Activated CD4-positive, alpha-beta T cell treated with anti-CD3 and anti-CD28 coated beads, Interleukin-2, amount 10 ng/mL, durations not matched to agents 24 days and 14 days (primary cell): ENCODE measurements at places on chromosomes 1 and 21. TPM values are rescaled to one million over a fixed set of nuclear protein-coding genes. Genes with fewer than 3 reads are reported as not detected.

- no peak for DNase-seq
Measured at GRCh38 chr1:97571760-97572159, 349.1 kb downstream of the DPYD start.

The FBXO44 gene
- total RNA-seq = 20.6 and 25.4 TPM in 2 replicates

GRCh38 chr1:5239911-5240310 is 585.5 kb downstream of the AJAP1 start:
- DNase-seq = no peak

- DNase-seq = no peak
Measured at GRCh38 chr1:6935361-6935883, 150.2 kb downstream of the CAMTA1 start.

The LRRC52 gene
- total RNA-seq = not detected in 2 replicates

DNA sequence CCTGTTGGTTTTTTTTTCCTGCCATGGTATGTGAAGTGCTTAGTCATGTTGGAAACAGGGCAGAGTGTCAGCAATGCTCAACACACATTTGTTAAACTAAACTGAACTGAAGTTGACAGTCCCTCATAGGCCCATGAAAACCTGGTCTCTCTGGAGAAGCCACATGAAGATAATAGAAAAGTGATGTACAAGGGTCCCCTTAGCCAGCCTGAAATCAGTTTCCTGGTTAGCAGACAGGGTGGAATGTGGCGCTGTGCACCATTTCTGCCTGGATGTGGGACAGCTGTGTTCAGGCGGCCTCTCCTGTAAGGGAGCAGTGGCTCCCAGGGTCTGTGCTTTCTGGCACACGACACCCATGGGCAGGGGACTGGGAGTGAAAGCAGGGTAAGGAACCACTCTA is 9.9 kb upstream of the CHI3L1 start:
- DNase-seq = no peak

DNA sequence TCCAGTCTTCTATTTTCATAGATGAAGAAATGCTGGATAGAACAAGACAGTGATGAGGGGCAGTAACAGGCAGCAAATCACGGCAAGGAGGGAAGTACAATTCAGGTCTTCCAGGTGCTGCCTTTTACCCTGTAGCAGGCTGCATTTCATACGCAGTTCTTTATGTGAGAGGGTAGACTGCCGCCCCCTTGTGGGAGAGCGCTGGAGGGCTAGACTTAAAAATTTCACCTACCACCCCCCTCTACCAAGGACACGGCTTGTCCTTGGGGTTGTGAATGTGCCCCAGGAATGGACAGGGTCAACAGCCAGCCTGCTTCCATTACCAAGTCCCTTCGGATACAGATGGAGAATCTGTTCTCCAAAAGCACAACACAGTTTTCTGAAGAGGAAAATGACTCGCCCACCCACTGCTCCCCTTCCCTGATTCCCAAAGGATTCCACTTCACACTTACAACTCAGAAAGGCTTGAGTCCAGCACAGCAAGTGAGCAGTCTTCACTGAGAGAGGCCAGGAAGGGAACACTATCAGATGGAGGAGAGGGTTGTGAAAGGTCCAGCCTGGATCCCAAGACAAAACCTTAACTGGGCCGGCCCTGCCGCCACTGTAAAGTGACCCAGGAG is 7.4 kb downstream of the WDR77 start:
- peak; percentile 87 for DNase-seq

DNA sequence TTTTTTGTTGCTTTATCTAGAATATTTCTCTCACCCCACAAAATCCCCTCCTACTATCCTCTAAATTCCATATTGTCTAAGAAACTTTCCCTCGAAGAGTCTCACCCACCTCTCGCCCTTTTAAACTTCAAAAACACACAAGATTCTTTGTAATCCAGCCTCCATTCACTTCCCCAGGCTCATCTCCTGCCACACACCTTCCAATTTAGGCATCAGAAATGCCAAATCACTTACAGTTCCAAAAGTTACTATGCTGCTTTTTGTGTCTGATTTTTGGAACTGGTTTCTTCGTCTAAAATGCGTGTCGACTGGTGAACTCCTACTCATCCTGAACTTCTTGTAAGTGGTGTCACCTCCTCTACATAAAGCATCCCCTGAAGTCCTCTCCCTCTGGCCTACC is 482.4 kb upstream of the CAMK1G start:
- no peak for DNase-seq

The NR5A2 gene
- not detected in 2 replicates for total RNA-seq

The TAL1 gene
- not detected in 2 replicates for total RNA-seq

GRCh38 chr1:8560611-8561544 is 243.0 kb downstream of the SLC45A1 start:
- DNase-seq = peak; percentile 78

- no peak for DNase-seq
Measured at GRCh38 chr1:76317299-76317900, 242.9 kb downstream of the ST6GALNAC3 start.

The S100A7 gene
- not detected in 2 replicates for total RNA-seq

GRCh38 chr21:44846485-44847260 is 26.8 kb downstream of the PTTG1IP start:
- peak; percentile 83 for DNase-seq

- no peak for DNase-seq
Measured at GRCh38 chr1:166182281-166182680, 15.5 kb upstream of the FAM78B start.

DNA sequence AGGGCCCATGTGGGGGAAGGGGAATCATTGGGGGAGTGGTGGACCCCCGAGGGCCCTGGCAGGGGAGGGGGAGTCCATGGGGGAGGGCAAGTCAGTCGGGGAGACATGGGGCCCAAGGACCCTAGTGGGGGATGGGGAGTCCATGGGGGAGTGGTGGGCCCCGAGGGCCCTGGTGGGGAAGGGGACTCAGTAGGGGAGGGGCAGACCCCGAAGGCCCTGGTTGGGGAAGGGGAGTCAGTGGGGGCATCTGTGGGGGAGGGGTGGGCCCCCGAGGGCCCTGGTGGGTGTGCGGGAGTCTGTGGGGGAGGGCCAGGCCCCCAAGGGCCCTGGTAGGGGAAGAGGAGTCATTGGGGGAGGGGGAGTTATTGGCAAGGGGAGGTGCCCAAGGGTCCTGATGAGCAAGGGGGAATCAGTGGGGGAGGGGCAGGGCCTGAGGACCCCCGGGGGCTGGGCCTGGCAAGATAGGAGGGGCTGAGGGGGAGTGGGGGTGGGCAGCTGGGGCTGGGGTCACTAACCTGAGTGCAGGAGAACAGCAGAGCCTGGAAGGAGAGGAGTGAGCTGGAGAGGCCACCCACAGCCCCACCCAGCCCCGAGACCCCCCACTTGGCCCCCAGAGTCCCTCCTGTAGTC is 2.1 kb downstream of the MXRA8 start:
- DNase-seq = no peak

DNA sequence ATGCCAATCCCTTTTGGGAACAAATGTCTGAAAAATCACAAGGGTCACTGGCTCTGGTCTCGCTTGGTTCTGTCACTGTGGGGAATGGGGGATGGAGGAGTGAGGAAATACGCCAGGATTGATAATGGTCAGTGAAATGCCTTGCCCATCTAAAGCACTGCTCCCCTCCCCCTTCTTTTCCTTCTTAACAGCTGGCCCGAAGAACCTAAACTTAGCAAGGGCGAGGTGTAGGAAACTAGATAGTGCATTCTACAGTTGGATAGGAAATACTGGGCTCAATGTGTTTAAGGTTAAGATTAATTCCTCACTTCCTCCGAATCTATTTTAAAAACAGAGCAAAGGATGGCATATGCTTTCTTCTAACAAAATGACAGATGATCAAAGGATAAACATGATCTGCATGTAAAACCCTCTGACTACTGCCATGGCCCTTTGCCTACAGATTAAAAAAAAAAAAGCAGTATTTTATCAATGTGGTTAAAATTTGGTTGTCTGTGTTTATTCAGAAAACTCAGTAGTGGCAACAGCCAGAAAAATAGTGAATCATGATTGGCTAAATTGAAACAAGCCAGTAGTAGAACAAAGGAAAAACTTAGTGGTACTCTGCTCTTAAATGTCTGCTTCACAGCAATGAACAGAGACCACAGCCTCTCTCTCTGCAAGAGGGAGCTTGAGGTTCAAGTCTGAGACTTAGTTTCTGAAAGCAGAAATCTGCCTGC is 86.1 kb upstream of the VAV3 start:
- DNase-seq = peak; percentile 60

DNA sequence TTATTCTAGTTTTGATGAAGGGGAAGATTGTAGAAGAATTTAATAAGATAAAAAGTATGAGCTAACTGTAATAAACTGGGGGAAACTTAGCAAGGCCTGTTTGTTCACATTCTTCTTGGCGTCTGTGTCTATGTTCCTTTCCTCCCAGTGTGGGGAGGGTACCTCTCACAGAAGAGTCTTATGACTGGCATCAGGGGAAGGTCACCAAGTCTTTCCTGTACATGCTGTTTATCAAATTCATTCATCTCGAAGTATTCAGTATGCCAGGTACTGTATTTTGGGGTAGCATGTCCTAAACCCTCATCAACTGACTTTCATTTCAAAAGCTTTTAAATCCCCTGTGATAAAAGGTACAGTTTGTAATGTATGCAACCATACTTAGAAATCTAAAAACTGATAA is 78.4 kb downstream of the HS2ST1 start:
- no peak for DNase-seq

- peak; percentile 88 for DNase-seq
Measured at GRCh38 chr1:15950763-15951295, 25.1 kb downstream of the ZBTB17 start.

The PLA2G2D gene
- total RNA-seq = not detected in 2 replicates

- DNase-seq = no peak
Measured at GRCh38 chr1:38258085-38258627, 211.6 kb upstream of the POU3F1 start.

The AGMAT gene
- 31.0 and 31.5 TPM in 2 replicates for total RNA-seq

GRCh38 chr1:33392206-33392605 is 38.7 kb downstream of the PHC2 start:
- no peak for DNase-seq

GRCh38 chr1:246497331-246497915 is 9.7 kb downstream of the SMYD3 start:
- DNase-seq = peak; percentile 81

- DNase-seq = no peak
Measured at GRCh38 chr1:233863901-233864545, 40.5 kb upstream of the SLC35F3 start.

DNA sequence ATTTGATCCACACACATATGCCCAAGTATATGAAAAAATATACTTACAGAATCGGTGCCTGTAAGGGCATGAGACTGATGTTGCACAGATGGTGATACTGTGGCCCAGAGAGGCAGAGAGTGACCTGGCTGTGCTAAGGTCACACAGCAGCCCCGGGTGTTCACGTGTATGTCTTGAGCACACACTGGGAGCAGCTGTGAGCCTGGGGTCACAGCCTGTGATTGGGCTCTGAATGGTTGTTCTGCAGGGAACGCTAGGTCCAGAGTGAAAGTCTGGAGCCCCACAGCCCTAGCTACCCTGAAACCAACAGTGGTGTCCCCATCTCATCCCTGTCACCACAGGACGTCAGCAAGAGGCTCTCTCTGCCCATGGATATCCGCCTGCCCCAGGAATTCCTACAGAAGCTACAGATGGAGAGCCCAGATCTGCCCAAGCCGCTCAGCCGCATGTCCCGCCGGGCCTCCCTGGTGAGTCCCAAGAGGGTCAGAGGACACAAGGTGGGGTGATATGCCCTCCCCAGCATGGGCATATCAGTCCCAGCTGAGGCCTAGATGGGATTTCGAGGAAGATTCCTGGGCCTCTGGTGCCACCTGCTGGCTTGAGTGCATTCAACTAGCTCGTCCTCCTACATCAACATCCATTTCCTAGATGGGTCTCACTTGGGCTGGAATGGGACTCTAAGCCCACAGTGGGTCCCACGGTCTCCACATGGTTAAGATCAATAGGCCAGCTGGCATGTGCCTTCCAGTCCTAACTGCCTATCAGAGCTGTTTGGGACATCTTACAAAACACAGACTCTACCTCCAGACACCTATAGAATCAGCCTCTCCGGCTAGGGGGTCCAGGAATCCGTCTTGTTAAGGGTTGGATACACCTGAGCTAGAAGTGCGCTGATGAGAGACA is 19.7 kb downstream of the CDK18 start:
- DNase-seq = peak; percentile 90

- no peak for DNase-seq
Measured at GRCh38 chr21:46110499-46111192, 12.7 kb downstream of the COL6A2 start.

The DAB1 gene
- total RNA-seq = not detected in 2 replicates

DNA sequence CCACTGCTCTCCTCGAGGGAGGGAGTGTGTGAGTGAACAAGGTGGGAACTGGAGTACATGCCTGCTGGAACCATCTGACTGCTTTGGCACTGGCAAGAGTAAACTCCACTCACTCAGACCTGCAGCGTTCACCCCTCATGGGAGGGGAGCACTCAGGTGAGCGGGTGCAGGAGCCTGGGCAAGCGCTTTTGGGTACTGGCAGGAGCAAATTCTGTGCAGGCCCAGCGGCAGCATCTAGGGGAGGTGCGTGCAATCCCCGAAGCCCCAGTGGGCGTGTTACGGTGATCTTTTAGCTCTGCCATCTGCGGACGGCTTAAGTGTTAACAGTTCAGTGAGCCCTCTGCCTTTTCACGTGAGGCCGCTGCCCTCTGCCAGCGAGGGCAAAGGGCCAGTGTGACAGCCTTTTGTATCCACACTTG is 127.4 kb downstream of the PATJ start:
- no peak for DNase-seq

DNA sequence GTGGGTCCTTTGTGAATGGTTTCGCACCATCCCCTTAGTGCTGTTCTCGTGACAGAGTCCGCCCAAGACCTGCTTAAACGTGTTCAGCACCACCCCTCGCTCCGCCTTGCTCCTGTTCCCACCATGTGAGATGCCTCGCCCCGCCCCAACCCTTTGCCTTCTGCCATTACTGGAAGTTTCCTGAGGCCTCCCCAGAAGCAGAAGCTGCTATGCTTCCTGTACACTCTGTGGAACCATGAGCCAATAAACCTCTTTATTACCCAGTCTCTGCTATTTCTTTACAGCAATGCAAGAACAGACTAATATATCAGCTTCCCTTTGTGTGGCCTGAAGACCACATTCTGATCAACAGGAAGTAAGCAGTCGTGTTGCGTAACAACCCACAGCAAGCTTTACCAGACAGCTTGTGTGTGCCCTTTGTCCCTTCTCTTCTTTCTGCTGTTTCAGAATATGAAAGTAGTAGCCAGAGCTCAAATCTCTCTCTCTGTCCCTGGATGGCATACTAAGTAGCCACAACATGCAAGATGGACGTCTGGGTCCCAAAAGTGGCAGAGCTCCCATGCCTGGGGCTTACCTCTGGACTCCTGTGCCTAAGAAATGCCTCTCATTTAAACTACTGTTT is 14.1 kb downstream of the HENMT1 start:
- peak; percentile 92 for DNase-seq

DNA sequence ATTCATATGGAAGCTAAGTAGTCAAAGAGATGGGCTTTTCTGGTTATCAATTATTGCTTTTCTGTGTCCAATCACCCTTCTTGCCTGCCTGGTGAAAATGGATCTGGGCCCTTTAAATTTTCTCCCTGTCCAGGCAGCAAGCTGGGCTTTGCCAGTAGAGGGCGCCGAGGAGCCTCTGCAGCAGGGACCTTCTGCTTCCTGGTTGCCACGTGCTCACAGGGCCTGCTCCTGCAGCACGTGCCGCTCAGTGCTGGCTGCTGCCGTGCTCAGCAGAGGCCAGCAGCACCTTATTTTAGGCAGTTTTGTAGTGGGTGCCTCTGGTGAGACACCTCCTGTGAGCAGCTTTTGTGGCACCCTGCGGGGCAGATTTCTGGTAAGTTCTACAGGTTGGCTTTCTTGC is 4.0 kb downstream of the ACTL8 start:
- DNase-seq = no peak
